ENCODE measurements at places on chromosomes 11 and 22.

- DNase-seq = no peak
Observed at GRCh38 chr11:10573556-10573955, 5.1 kb upstream of the LYVE1 start.

DNA sequence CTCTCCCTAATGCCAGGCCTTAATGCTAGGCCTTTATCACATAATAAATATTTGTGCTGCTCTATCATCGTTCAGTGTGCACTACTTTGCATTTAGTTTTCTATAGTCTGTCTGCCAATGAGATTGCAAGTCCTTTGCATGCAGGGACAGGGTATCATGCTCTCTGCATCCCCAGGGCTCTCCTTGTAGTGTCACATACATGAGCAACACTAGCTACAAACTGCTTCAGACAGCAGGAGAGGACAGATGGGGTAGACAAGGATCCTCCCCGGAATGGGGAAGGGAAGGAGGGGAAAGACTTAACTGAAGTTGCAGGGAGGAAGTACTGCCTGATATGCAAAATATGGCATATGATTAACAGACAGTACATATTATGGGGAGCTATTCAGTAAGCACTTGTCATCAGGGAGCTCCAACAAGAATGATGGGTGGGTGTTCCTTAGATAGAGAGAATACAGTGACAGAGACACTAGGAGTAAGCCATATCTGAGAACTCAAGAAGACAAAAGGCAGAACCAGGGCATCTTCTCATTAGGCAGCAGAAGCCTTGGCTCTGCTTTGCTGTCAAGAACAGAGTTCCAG, 42.8 kb downstream of the ZNF202 start:
- no peak for DNase-seq

GRCh38 chr11:67498544-67498972, 6.6 kb downstream of the PITPNM1 start:
- DNase-seq = no peak

- DNase-seq = no peak
Observed at GRCh38 chr22:21951931-21952465, 650 bp downstream of the PPM1F start.

GRCh38 chr11:64131683-64132190, 34.2 kb downstream of the MACROD1 start:
- DNase-seq = no peak

All from vagina (tissue), 2 donors.